ENCODE measurements at places on chromosomes 16 and 17.

- DNase-seq = no peak
These were observed at the start of gene B3GNT9 for GRCh38 chr16:67150833-67151396. B3GNT9 (minus strand) TSS chr16:67150998; CDS start chr16:67150485, 513 bp downstream.

DNA sequence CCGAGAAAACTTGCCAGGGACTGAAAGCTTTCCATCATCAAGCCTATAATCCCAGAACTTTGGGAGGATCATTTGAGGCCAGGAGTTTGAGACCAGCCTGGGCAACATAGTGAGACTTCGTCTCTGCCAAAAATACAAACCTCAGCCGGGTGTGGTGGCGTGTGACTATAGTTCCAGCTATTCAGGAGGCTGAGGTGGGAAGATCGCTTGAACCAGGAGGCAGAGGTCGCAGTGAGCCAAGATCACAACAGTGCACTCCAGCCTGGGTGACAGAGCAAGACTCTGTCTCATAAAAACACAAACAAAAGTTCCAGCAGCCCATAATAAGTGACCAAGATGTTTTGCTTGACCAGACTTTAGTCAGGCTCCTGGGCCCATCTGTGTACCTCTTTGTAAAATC lies 1.9 kb downstream of the MEAK7 start:
- DNase-seq = no peak

GRCh38 chr17:1972487-1973160 lies 52.5 kb downstream of the RTN4RL1 start:
- no peak for DNase-seq

- no peak for DNase-seq
These were observed 30.6 kb upstream of the ETV4 start for GRCh38 chr17:43576563-43577229.

GRCh38 chr17:51706093-51706492 lies 445.7 kb downstream of the UTP18 start:
- no peak for DNase-seq

DNA sequence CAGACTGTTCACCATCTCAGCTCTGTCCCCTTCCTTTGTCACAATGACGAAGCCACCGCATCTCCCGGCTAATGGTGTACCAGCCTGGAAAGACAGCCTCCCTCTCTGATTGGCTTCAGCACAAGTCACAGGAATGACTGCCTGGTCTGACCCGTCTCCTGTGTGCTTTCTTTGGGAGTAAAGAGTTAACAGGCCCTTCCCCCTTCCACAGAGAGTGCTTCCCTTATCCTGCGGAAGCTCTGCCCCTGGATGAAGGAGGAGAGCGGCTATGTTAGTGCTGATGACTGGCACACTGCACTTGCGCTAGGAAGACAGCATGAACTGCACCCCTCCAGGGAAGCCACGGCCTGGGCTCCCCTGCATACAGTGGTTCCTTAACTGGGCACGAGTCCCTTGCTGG lies 11.3 kb downstream of the USB1 start:
- DNase-seq = no peak

- no peak for DNase-seq
These were observed 440.9 kb upstream of the MAF start for GRCh38 chr16:80041410-80041809.

GRCh38 chr17:46117850-46118696 lies 75.2 kb downstream of the KANSL1 start:
- DNase-seq = no peak

DNA sequence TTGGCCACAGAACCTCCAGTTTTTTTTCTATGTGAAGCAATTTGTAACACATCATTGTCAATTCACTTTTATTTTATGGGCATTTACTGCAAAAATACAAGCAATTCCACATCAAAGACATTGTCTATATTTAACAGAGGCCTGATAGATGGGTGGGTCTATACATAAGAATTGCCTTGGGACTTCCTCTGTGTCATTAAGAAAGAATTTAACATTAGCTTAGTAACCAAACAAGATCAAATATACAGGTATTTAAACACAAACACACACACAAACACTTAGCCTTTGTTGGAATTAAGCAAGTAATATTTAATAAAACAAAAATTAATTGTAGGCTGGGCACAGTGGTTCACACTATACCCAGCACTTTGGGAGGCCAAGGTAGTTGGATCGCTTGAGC lies 4.3 kb upstream of the PITPNC1 start:
- no peak for DNase-seq

DNA sequence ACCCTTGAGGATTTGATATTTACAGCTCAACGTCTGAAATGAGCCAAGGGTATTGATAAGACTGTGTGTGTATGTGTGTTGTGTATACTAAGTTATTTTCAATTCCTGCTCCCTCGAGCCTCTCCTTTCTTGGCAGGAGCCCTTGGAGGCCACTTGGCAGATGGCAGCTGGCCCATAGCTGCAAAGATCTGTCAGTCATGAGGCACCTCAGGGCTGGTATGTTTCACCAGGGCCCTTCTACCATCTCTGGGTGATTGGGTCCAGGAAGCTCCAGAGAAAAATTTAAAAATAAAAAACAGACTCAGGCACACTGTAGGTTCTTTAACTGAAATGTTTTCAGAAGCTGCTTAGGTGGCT lies 355.7 kb downstream of the HAPSTR1 start:
- DNase-seq = no peak

- DNase-seq = no peak
These were observed 11.0 kb downstream of the ALDH3A2 start for GRCh38 chr17:19659366-19660177.

- DNase-seq = no peak
These were observed 93.7 kb downstream of the PMP22 start for GRCh38 chr17:15171167-15172047.

GRCh38 chr17:41801374-41802271 lies 10.1 kb downstream of the P3H4 start:
- DNase-seq = peak; percentile 58

GRCh38 chr17:78242024-78242742 lies 10.8 kb downstream of the TMEM235 start:
- no peak for DNase-seq

DNA sequence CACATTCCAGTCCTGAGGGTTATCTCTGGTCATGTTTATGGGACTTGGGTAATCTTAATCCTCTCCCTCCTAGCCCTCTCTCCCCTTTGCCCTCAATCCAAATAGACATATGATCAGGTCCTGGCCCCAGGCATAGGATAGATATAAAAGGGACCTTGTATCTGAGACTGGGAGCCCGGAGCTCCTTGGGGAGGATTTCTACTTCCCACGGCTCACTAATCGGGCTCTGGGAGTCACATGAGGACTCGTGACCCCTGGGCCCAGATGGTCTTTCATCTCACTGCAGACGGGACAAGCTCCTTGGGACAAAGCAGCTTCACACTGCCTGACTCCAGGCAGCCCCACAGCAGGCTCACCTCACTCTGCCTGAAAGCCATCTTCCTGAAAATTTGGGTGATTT lies 57.8 kb upstream of the LYRM9 start:
- no peak for DNase-seq

- DNase-seq = no peak
These were observed 424 bp upstream of the NUBP1 start for GRCh38 chr16:10743227-10743609.

- DNase-seq = no peak
These were observed 50.7 kb upstream of the ACSF3 start for GRCh38 chr16:89042711-89043551.

DNA sequence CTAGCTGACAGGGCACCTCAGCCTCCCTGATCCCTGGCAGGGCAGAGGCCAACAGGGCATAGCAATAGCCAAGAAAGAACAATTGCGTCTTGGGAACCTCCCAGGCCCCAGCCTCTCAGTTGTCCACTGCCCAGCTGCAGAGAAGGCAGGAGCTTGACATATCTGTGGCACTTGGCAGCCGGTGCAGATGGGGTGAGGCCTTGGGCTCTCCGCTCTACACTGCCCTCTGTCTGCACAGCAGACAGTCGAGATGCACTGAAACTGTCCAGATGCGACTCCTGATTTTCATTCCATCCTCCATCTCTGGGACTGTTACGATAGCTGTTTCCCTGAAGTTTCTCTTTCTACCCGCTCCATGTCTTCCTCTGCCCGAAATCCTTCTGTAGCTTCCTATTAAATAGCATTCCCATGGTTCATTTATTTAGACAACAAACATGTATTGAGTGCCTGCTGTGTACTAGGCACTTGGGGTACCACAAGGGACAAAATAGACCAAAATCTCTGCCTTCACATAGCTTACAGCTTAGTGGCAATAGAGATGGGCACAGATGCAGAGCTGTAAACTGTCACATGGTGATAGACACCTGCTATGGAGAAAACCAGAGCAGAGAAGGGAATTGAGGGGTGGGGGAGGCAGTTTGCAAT lies 3.3 kb downstream of the POLR3E start:
- no peak for DNase-seq

DNA sequence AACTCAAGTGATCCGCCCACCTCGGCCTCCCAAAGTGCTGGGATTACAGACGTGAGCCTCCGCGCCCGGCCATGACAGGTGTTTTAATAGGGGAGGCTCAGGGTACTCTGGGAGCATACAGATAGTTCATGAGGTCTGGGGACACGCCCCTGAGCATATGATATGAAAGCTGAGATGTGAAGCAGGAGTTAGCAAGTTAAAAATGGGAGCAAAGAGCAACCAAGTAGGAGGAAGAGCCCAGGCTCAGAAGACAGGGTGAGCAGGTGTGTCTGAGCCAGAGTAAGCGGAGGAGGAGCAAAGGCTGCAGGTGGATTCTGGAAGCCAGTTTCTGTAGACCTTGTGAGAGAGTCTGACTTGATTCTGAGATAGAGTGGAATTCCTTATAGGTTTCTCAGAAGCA lies 103.6 kb downstream of the DNAH9 start:
- DNase-seq = no peak

- DNase-seq = no peak
These were observed 67.6 kb upstream of the FOXF1 start for GRCh38 chr16:86442703-86443102.

DNA sequence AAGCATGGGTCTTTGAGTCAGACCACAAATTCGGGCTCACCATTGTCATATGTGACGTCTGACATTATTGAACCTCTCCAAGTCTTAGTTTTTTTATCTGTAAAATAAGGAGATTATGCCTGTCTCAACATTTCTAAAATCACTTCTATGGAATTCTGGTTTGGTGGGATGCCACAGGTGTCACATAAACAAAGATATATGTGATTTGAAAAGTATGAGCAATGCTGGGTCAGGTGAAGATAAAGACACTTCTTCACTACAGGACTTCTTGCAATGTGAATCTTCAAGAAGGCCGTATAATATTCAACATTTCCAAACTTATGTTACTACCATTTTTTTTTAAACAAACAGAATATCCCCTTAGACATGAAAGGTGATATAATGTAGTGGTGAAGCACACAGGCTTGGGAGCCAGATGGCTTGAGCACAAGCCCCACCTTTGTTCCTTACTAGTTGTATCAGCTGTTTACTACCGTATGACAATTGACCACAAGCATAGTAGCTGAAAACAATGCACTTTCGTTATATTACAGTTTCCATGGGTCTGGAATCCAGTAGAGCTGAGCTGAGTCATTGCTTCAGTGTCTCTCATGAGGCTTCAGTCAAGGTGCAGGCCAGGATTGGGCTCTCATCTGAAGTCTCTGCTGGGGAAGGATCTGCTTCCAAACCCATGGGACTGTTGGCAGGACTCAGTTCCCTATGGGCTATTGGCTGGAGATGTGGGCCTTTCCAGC lies 87.7 kb downstream of the UTP18 start:
- DNase-seq = no peak

GRCh38 chr17:41486809-41487530 lies 2.7 kb downstream of the KRT36 start:
- no peak for DNase-seq

GRCh38 chr16:85422196-85422631 lies 190.9 kb upstream of the GSE1 start:
- no peak for DNase-seq

DNA sequence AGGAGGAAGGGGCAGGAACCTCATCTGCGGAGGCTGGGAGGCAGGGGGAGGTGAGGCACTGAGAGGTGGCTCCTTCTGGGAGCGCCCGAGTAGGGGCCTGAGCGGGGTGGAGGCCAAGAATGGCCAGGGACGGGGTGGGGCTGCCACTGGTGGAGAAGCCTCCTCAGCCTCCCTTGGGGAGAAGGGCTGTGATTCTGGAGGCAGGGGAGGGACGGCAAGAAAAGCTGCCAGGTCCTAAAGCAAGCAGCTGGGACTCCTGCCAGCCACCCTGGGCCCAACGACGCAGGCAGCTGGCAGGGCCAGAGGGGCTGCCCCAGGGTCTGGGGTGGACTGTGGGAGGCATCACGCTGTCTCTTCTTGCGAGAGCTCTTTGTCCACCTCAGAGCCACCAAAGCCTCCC lies 12.7 kb upstream of the MLKL start:
- no peak for DNase-seq

GRCh38 chr16:81457326-81458133 lies 12.9 kb downstream of the CMIP start:
- no peak for DNase-seq

- DNase-seq = no peak
These were observed 197.3 kb upstream of the SDK2 start for GRCh38 chr17:73841431-73842060.

- no peak for DNase-seq
These were observed 492.1 kb downstream of the CDH8 start for GRCh38 chr16:61544165-61544564.

GRCh38 chr16:14378131-14378551 lies 251.9 kb downstream of the PARN start:
- no peak for DNase-seq

- DNase-seq = peak; percentile 60
These were observed at the start of gene SARM1 for GRCh38 chr17:28371245-28372202. SARM1 (plus strand) TSS chr17:28371694; CDS start chr17:28372033, 339 bp downstream.

GRCh38 chr17:56523042-56523441 lies 70.5 kb upstream of the NOG start:
- DNase-seq = no peak

DNA sequence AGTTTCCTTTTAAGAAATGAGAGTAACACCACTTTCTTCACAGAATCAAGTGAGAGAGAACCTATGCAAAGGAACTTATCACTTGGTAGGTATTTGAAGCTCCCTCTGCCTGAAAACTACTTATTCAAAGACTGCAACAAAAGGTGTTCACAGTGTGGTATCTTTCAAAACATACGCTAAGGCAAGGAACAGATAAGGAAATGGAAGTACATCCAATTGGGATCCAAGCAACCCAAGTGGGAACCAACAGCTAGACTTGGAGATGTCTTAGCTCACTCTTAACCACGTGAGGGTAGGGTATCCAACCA lies 431 bp upstream of the PPM1E start:
- no peak for DNase-seq

DNA sequence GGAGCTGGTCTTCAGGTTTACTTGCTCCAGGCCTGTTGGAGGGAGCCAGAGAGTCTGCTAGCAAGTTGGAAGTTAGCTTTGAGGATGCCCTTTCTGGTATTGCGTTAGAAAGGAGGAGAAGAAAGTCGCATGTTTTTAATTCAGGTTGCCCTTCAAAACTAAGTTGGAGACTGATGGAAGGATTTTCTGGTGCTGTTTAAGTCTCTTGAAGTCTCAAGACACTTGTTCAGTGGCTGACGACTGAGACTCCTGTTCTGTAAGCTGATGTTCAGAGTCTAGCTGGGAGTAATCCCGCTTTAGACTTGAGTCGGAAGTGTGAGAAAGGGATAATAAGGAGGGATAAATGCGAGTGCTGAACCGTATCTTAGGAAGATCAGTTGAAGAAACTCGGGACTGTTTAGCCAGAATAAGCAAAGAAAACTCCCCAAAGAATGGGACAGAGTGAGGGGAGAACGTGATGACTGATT lies 740 bp downstream of the AATF start:
- DNase-seq = no peak

Data from stimulated activated CD8-positive, alpha-beta memory T cell treated with anti-CD3 and anti-CD28 coated beads, Interleukin-4, amount 100 ng/mL, for 1 hour (primary cell).